ENCODE measurements at places on chromosomes 7 and 10.

DNA sequence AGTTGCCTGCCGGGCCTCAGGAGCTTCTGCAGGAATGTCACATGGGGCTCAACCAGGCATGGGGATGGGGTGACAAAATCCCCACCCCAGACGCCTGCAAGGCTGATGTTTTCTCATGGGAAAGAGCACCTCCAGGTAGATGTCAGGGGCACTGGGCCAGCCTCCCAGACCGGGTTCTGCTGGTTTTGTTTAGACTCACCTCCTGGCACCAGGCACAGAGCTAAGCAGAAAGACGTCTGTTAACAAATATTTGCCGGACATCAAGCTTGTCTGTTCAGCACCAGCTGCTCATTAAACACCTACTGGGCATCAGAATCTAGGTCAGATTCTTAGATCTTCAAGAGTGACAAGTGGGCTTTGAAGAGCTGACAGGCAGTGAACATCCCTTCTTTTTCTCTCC lies 34.9 kb upstream of the TCERG1L start:
- no peak for DNase-seq

DNA sequence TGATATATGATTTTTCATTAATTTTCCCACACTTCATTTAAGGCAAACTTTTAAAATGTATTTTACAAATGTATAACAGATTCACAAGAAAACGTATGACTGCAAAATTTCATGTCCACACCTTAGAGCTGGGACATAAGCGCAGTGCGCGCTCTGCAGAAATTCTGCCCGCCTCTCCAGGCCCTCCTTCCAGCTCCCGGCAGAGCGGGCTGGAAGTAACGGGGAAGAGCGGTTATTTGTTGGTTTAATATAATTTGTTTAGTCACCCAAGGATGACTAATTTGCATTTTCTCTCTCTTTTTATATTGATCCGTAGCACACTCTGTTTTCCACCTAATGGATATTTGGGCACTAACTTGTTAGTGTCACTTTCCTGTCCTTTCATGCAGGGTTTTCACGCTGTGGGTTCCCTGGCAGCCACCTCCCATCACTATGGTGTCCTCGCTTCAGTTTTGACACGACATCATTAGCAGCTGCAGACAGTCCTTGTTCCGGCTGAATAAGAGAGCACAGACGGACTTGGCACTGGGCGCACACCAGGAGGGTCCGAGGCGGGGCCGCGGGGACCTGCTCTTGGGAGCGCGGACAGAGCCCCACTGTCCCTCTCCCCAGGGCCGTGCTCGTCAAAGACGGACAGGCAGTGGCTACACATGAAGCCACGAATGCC lies 129.2 kb upstream of the SEC61G start:
- no peak for DNase-seq

GRCh38 chr10:91061608-91062007 lies 140.7 kb upstream of the ANKRD1 start:
- DNase-seq: no peak

- DNase-seq: no peak
Measured at GRCh38 chr7:93558705-93559614, 15.6 kb downstream of the CALCR start.

DNA sequence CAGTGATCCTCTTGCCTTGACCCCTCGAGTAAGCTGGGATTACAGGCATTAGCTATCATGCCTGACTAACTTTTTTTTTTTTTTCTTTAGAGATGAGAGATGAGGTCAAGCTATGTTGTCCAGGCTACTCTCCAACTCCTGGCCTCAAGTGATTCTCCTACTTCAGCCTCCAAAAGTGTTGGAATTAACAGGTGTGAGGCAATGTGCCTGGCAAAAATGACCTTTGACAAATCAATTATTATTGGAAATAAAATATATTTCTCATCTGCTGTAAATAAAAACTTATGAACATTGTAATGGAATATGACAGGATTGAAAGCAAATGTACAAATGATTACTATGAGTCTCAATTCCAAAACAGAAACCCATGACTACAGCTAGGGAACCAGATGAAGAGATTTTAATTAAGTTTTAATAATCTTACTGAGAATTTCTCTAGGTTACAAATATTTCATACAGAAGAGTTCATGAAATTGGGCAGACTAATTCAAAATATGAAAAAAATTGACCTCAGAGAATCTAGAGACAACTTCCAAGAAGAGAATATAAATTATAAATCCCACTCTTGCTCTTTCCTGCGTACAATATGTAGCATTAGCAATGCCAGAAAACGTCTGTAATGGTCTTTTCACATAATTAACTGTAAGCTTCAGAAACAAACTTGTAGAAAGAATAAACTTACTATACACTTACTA lies 414.7 kb downstream of the DGKB start:
- DNase-seq: no peak

- DNase-seq: no peak
Measured at GRCh38 chr7:140304191-140304799, 94.0 kb downstream of the SLC37A3 start.

- no peak for DNase-seq
Measured at GRCh38 chr10:89857431-89858042, 156.1 kb downstream of the KIF20B start.

GRCh38 chr7:115672024-115672423 lies 358.5 kb downstream of the TFEC start:
- DNase-seq: no peak

DNA sequence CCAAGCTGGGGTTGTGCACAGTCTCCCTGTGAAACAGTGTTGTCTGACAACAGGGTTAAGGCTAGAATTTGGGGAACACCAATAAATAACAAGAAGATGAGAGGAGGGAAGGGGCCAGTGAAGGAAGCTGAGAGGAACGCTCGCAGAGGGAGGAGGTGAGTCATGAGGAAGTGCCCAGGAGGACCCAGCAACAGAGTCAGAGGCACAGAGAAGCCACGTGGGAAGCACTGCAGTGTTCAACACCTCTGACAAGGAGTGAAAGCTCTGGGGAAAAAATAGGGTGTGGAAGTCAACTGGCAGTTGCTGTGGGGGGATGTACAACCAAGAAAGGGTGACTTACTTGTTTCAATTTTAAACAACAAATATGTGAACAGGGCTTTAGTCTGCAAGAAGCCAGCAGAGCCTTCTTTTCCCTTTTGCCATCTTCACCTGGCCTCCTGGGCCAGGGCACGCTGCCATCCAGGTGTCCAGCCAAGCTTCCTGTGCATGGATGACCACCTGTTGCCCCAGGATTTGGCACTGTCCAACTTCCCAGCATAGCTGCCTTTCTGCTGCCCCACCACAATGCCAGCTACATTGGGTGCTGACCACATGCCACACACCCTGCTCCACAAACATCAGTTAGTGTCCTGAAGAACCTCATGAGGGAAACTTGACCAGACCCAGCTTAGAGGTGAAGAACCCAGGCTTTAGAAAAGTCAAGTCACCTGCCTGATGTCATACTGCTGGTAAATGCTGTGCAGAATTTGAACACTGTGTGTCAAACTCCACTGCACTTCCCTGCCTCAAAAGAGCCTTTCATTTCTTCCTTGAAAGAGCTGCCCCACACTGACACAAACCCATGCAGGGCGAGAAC lies 69.6 kb downstream of the ATXN7L1 start:
- no peak for DNase-seq

DNA sequence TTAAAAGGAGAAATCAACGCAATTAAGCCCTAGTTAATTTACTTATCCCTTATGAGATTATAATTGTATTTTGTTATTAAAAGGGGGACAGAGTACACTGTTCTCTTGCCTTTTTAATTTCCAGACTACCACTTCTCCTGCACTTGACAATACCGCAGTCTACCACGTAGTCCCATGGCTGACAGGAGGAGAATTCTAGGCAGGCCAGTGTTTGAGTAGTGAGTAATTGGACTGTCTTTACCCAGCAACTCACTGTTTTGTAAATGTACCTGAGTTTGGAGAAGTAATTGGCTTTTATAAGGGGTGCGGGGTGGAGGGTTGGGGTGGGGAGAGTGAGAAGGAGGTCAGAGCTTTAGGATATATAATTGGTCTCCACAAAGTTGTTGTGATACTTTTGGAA lies 85.4 kb downstream of the CFTR start:
- no peak for DNase-seq

DNA sequence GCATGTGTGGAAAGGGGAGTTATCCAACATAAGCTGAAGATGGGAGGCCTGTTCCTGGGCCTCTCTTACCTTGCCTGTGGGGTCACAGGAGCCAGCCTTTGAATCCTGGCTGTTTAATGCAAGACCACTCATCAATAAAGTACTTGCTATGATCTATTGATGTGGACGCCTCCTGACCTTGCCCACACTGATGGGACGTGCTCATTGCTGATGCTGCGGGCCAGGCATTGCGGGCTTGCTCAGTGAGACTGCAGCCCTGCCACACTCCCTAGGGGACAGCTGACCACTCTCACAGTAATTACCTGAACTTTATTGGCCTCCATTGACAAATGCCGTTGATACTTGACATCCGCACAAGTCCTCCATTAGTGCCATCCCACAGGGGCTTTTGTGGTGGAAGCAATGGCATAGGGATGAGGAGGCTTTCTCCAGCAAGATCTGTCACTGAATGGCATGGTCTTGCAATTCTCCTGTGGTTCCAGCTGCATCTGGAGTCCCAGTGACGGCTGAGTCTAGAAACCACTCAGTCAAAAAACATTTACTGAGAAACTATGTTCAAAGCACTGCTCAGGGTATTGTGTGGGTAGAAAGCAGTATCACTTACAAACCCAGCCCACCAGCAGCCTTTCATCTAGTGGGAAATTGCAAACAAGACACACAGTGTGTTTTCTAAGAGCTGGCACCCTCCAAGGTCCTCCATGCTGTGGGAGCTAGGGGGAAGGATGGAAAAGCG lies 135.1 kb upstream of the YAE1 start:
- no peak for DNase-seq

DNA sequence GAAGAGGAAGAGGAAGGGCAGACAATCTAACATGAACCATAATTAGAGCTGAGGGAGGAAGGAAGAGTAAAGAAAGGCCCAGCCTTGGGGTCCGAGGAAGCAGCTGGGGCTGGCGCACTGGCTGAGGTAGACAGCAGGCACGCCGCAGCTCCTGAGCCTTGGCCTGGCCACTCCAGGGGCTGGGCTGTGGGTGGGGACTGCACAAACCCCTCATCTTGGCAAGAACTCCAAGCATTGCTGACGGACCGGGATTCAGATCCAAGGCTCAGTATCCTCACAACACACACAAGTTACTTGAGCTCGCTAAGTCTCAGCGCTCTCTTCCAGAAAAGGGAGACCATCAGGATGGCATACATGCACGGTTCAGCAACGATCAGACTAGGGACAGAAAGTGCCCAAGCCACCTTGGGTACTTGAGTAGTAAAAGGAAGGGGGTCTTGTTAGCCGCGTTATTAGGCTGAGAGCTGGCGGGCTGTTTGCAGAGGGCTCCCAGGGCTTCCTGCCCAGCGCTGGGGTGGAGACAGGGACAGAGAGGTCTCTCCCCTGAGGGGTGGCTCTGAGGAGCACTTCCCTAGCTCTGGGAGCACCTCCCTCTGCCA lies 4.5 kb downstream of the TNS3 start:
- no peak for DNase-seq

- DNase-seq: no peak
Measured at GRCh38 chr7:129210989-129211312, 13.9 kb upstream of the AHCYL2 start.

DNA sequence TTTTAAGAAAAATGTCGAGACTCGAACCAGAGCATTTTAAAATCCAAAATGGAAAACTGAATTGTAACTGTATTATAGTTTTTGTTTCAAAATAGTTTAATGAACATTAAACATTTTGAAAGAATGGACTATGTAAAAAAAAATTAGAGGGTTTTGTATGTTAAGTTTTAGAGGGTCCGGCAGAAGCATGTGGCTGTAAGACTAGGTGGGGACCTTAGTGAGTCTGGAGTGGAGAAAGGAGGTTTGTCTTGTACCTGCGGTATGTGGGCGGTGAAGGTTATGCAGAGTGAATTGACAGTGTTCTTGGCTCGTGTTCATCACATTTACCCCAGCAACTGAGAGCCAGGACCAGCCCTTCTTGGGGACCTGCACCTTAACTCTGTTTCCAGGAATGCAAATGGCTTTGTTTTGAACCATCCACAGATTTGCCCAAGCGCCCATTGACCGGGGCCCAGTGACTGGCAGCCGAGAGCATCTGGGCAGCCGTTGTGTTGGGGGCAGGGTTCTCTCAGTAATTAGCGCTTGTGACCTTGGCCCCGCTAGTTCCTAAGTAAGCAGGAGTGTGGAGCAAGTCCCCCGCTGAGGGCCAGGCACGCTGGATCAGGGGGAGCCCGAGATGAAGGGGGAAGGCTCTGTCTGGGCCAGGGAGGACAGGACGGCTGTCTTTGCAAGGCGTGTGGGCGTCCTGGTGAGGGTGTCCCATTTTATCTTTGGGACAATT lies 1.4 kb upstream of the KLF6 start:
- DNase-seq: no peak

- DNase-seq: no peak
Measured at GRCh38 chr7:7183061-7183837, 905 bp downstream of the C1GALT1 start.

- DNase-seq: no peak
Measured at GRCh38 chr10:75070476-75070875, 41.0 kb upstream of the SAMD8 start.

- DNase-seq: no peak
Measured at GRCh38 chr7:92973974-92974373, 137.6 kb upstream of the CDK6 start.

- no peak for DNase-seq
Measured at GRCh38 chr10:3781468-3782145, 3.4 kb downstream of the KLF6 start.

- DNase-seq: no peak
Measured at GRCh38 chr7:40072268-40072667, 62.2 kb downstream of the MPLKIP start.

DNA sequence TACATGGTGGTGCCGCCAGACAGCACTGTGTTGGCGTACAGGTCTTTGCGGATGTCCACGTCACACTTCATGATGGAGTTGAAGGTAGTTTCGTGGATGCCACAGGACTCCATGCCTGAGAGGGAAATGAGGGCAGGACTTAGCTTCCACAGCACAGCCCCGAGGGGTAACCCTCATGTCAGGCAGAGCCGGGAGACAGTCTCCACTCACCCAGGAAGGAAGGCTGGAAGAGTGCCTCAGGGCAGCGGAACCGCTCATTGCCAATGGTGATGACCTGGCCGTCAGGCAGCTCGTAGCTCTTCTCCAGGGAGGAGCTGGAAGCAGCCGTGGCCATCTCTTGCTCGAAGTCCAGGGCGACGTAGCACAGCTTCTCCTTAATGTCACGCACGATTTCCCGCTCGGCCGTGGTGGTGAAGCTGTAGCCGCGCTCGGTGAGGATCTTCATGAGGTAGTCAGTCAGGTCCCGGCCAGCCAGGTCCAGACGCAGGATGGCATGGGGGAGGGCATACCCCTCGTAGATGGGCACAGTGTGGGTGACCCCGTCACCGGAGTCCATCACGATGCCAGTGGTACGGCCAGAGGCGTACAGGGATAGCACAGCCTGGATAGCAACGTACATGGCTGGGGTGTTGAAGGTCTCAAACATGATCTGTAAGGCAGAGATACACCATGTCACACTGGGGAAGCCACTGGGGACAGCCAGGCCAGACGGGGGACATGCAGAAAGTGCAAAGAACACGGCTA lies 104.6 kb upstream of the TNRC18 start:
- DNase-seq: no peak

GRCh38 chr7:151088856-151089699 lies 2.8 kb downstream of the AGAP3 start:
- DNase-seq: peak; percentile 92
